ENCODE measurements at places on chromosomes 2 and 18.

DNA sequence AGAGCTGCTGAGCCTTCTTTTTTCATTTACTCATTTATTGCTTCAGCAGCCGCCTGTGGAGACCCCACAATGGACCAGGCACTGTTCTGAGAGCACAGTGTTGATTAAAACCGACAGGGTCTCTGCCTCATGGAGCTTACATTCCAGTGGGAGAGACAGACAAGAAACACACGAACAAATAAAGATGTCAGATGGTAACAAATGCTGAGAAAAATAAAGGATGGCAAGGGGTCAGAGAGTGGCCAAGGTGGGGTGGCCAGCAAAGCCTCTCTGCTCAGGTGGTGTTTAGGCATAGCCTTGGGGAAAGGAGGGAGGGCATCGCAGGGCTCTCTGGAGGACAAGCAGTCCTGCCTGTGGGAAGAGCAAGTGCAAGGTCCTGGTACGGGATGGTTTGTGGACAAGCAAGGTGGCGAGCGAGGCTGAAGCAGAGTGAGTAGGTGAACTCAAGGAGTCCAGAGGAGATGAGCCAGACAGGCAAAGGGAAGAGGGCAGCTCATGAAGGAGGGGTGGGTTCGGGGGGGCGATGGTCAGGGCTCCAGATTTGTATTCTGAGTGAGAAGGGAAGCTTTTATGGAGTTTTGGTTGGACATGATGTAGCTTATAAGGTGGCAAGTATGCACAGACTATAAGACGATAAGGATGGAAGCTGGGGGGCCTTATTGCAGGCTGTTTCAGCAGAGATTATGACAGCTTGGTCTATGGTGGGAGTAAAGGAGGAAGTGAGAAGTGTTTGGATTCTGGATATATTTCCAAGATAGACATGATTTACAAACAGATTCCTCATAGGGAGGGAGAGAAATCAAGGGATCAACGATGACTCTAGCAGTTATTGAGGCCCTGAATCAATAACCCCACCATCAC, 8.8 kb upstream of the ITGB6 start:
- no peak for DNase-seq

DNA sequence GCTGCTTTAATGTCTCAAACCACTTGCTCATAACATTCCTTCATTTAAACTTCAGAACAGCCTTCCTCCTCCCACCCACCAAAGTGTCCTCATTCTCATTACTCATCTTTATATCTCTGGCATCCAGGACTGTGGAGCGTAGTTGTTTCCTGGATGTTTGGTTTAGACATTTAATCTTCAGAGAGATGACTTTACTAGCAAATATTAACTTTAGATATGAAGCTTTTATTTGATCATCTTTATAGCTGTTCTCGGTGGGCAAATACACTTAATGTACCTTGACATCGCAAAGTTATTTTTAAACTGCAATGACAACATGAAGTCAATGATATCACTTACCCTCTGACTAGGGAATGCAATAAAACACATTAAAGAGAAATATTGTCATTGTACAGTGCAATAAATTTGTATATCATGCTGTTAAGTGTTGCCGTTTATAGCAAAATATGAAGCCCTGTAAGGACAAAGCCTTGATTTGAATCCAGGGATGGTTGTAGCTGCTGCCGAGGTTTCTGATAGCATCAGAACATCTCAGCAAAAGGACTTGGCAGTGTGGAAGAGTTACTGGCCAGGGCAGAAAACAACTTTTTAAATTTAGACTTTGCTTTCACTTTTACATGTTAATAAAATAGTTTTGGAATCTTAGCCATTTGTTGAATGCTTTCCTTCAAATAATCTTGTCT, 4.6 kb upstream of the LAMA3 start:
- DNase-seq, result no peak

DNA sequence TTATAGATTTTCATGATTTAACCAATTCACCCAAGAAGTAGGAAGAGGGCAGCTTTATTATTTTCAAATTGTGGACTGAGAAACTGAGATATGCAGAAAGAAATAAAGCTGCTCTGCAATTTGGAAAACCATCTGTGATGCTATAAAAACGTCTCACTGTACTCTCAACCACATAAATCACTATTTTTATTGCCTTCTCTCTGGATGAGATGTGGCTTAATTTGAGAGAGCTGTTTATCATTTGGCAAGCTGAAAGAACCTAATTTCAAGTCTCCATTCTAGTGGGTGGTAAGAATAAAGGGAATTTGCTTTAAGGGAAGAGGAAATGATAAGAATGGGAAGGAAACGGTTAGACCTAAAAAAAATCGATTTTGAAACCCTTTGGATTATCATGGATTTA, 49.9 kb upstream of the CYP1B1 start:
- DNase-seq, result no peak

DNA sequence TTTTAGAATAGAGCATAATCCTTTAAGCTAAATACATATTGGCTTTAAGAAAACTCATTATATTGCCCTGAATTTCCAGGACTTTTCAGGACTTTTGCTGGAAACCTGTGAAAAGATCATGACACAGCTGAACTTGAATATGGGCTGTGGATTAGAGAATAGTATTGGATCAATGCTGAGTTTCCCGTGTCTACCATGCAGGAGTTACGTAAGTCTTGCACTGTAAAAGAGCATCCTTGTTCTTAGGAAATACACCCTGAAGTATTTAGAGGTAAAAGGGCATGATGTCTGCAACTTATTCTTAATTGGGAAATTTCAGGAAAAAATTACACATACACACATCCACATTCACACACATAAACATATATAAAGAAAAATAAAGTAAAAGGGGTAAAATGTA, 82.1 kb downstream of the ZFP36L2 start:
- DNase-seq, result no peak
